ENCODE measurements at places on chromosomes 3 and 15.
A peak's percentile ranks its signal among the peaks of the same experiment; 100 is the strongest.

DNA sequence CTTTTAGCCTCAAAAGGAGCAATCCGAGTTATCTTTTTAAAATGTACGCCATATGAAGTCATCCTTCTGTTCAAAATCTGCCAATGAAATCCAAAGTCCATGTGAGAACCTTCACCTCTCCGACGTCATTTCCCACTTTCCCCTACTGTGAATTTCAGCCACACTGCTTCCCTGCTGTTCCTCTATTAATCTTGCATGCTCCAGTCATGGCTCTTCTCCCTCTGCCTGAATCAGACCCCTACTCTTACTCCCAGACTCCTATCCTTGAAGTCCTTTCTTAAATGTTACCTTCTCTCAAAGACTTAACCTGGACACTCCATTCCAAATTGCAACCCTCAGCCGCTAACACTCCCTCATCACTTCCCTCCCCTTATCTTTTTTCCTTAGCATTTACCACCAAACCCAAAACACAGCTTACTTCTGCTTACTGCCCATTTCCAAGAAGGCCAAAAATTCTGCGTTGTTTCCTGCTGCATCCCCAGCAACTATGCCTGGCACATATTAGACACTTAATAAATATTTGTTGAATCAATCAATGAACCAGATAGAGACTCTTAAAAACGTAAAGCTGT, 1.2 kb downstream of the NKIRAS1 start:
- DNase-seq = no peak

- peak; percentile 81 for DNase-seq
Observed at GRCh38 chr3:58167431-58168351, 43.1 kb downstream of the DNASE1L3 start.

DNA sequence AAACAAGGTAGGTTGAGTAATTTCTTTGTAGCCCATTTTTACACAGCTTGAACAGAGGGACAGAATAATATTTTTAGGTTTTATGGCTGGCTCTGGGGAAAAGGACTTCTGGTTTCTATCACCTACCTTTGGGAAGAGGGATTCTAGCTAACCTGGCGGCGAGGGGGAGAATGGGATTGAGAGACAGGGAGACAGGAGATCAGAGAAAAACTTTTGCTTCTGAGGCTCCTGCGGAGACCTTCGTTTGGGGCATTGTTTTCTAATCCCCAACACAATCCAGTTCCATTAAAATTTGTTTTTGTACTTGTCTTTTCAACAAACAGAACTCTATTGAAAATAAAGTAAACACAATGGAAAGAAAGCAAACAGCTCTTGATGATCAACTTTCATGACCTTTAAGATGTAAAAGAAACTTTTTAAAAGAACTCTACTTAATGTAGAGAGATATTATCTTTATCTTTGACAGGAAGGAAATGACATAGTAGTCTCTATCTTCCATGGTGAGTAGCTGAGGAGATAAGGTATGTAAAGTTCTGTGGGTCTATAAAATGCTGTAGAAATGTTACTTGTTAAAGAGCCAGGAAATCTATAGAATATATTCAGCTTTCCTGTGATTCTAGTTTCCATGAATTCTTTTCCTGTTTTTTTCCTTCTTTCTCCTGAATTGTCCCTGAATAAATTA, 37.0 kb upstream of the P2RY1 start:
- no peak for DNase-seq

DNA sequence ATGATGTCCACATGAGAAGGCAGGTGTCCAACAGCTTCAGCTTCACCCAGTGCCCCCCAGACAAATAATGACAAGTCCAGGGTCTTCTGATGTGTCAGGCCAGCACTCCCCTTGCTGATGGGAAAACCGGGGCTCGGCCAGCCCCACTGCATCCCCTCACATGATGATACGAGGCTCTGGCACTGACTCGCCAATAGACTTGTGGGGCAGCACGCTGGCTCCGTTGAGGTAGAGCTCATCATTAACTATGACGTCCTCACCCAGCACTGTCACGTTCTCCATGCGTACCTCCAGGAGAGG, 2.1 kb upstream of the AMIGO3 start:
- no peak for DNase-seq

- DNase-seq = no peak
Observed at GRCh38 chr3:141087076-141087777, 36.1 kb downstream of the SPSB4 start.

GRCh38 chr15:65869954-65870871, 922 bp downstream of the RAB11A start:
- peak; percentile 27 for DNase-seq

DNA sequence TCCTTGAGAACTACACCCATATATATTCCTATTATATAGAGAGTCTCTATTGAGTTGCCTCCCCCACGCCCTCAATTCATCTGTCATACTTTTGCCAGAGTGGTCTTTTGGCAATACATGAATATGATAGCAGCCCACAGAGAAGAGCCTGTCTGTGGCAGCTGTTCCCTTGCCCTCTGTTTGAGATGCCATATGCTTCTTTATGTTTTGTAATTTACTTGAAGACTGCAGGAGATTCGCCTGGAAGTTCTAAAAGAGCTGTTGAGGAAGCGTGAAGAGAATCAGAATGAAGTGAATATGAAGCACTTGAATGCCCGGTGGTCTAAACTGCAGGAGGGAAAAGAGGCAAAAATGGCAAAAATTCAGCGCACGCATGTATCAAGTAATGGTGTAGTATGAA, 27.2 kb downstream of the CFAP91 start:
- DNase-seq = no peak

- DNase-seq = no peak
Observed at GRCh38 chr3:21734746-21735145, 16.3 kb downstream of the ZNF385D start.

- DNase-seq = no peak
Observed at GRCh38 chr3:27767000-27767399, 44.9 kb upstream of the EOMES start.

DNA sequence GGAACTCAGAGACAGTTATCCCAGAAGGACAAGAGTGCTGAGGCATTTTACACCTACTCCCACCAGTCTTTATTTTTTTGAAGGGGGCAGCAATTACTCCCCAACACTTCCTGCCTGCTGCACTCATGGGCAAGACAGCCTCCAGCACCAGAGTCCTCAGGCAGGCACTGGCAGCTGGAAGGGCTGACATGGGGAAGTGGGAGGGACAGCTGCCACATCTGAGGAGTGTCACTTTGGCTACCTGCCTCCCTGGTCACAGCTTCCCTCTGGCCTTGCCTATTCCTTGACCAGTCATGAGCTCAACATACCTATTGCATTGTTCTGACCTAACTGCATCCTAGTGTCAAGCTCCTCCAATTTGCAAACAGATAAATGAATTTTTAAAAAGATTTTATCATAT, 10.2 kb upstream of the LACTB start:
- DNase-seq = no peak

DNA sequence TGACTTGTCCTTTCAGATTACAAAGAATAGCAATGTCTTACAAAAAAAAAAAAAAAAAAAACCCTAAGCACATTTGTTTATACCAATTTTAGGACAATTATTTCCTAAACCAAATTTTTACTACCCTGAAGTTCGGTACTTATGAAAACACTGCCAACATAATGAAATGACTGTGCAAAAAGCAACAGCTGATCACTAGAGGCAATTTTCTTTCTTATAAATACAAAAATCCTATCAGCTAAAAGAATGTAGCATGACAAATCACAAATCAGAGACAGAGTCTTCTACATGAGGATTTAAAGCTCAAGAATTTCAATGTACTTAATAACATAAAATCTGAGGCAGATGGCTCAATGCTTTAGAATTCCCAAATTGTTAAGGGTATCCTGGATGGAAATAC, 191.8 kb downstream of the MAGI1 start:
- no peak for DNase-seq

DNA sequence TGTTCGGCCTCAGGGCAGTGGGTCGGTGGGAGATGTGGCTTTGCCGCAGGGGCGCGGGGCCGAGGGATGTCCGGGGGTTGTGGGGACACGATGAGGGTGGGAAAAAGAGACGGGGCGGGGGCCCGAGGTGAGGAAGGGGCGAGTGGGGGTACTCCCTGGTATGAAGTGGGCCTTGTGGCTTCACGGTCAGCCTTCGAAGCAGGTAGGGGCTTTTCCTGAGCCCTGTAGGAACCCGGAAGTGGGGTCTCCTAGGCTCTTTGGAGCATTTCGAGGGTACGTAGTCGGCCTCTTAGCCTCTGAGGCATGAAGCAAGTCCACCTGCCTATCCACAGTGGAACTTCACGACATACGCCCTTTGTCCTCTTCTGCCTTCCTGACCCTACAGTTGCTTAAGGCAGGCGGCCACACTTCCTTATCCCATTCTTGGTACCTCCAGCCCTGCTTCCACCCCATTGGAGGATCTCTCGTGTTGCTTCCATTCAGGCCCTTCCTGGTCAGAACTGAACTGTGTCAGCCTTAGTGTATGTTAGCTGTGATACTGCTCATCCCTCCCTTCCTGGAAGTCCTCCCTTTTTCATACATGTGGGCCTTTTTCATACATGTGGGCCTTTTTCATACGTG, 389 bp downstream of the ARPC4 start:
- DNase-seq = peak; percentile 67

DNA sequence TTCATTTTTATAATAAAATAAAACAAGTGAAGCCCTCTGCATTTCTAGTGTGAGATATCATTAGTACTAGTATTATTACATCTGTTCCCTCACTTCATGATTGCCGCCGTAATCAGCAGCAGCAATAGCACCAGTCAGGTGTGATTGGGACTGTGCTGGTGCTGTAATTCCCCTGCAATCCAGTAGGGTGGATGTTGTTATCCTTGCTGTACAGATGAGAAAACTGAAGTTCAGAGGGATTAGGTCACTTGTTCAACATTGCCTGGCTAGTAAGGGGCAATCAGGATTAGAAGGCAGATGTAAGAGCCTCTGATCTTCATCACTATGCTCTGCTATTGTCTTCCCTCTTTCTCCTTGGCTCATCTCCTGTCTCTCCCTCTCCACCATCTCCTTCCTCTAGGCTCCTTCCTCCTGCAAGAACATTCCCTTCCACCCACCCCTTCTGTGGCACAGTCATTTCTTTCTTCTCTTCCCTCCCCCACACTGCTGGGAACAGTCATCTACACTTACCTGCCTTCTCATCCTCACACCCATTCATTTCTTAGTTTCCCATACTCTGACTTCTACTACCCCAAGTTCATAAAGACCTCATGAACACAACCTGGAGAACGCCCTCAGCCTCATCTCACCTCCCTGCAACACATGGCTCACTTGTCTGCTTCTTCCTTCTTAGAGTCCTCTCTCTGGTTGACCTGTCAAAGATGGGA, 29.7 kb downstream of the CRYGS start:
- no peak for DNase-seq

DNA sequence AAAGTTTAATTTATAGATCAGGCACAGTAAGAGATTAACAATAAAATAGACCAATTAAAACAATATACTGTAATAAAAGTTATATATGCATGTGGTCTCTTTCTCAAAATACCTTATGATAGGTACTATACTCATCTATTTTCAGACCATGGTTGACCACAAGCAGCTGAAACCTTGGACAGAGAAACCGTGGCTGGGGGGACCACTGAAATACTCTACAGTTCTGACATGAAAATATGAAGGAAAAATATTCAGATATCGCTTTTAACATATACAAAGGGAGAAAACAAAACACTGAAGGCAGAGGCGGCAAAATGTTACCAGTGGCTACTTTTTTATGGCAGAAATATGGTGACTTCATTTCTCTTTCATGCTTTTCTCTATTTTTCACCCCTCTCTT, 114.0 kb downstream of the PDZRN3 start:
- no peak for DNase-seq

DNA sequence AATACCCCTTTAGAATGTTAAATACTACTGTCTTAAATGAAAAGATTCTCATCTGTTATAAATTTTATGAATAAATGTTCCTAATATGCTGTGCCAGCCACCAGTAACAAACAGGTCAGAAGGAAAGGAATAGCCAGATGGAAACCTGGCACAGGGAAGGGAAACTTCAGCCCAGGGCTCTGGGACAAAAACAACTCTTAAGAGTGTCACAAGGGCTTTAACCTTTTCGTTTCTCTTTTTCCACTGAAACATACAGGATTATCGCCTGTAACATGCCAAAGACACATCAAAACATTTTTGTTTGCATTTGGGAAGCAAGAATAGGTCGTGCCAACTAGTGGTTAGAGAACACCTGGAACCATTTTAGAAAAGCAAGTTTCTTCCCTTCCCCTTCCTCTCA, 109.0 kb upstream of the NEDD4 start:
- no peak for DNase-seq

DNA sequence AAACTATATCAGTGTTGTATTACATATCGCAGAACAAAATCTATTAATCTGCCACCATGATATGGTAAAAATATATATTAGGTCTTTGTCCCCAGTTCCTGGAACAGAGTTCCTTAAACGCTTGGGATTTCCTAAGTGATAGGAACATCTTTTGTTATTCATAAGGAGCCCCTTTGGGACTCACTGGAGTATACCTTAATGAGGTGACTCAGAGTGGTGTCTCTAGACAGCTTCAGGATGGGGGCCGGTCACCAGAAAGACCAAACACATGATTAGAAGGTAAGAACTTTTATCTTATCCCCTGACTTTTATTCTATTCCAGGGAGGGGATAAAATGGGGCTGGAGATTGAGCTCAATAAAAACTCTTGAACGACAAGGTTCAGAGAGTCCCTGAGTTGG, 12.3 kb upstream of the CHCHD6 start:
- no peak for DNase-seq

DNA sequence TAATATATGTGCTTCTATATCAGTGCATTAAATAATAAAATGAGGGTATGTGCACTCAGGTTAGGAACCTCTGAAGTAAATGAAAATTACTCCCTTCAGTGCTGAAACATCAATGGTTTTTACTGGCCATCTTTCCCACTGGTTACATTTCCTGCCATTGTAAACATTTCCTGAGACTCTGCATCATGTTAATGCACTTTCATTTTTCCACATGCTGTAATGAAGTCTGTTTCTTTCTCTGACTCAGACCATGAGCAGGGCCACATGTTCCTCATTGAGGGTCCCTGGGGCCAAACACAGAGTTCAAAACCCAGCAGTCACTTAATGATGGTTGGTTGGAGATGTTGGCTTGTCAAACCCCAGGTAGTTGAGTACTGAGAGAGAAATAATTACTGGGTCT, 15.3 kb downstream of the FAM3D start:
- DNase-seq = no peak

GRCh38 chr15:92682741-92683510, 27.4 kb upstream of the FAM174B start:
- no peak for DNase-seq
